CD4-positive, alpha-beta T cell treated with Interleukin-4 for 4 hours (primary cell): ENCODE measurements at places on chromosomes 1 and 21.

DNA sequence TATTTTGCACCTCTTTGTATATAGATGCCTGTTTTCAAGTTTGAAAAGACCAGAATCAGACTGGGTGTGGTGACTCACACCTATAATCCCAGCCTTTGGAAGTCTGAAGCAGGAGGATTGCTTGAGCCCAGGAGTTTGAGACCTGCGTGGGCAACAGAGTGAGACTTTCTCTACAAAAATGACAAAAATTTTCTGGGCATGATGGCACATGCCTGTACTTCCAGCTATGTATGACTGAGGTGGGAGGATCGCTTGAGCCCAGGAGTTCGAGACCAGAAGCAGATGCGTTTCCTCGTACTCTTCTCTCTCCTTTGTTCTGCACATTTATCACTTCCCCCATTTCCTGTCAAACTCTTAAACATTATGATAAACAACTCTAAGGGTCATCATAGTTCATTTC, 310.0 kb upstream of the SNX7 start:
- no peak for DNase-seq

- DNase-seq: no peak
Observed at GRCh38 chr21:25997788-25998611, 172.6 kb downstream of the APP start.

- DNase-seq: no peak
Observed at GRCh38 chr1:58166417-58166816, 380.1 kb downstream of the OMA1 start.

DNA sequence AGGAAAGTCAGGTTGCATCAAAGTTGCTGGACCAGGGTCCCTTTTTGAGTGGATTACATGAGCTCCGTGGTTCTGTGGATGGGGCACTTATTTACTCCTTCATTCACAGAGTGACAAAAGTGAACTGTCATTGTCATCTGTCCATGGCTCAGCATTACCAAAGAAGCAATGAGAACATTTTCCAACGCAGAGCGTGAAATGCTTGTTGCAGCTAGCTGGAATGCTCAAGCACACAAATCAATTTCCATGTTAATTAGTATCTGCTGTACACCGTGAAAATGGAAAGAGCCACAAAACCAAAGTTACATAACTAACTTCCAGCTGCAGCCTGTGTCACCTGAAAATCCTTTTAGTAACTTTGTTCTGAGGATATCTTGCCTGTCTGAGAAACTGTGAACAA, 78.9 kb downstream of the MT1HL1 start:
- DNase-seq: no peak
